ENCODE measurements at places on chromosomes 7 and 10.

GRCh38 chr10:30830315-30831230 is 201.0 kb upstream of the LYZL2 start:
- DNase-seq, result no peak

GRCh38 chr10:126597211-126597610 is 73.3 kb downstream of the C10orf90 start:
- no peak for DNase-seq

DNA sequence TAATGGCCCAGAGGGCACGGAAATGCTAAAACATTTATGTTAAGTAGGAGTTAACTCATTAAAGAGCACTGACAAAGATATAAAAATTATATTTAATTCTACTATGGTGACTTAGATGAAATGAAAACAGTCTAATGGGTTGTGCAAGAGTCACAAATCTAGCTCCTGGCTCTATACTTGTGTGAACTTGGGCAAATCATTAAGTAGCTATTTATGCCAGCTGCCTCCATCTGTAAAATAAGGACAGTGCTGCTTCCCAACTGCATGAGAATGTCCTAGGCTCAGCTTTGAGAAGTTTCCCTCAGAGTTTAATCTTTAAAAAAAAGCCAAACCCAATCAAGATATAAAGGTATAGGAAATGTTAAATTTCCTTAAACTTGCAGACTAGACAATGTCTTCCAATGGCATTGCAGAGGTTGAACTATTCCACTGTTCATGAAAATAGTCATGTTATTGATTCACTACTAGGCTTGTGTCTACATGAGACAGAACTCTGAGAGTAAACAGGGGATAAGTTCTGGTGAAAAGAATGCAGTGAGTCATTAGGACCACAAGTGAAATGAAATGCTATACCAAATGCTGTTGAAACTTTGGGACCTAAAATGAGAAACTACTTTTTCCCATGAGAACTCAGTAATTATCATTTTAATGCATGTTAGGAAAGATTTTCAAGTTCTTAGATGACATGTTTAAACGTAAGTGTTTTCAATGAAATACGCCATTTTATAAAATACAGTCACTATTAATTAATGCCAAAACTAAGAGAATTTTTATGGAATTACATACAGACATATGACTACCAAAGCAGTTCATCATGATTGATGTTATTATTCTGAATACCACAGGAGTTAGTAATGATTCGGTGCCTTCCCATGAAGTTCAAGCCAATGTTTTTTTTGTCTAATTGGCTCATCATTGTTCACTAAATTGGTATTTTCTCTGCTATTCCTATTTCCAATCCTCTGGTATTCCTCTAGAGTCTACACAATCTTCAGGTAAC is 84.2 kb downstream of the CDK6 start:
- DNase-seq, result no peak

DNA sequence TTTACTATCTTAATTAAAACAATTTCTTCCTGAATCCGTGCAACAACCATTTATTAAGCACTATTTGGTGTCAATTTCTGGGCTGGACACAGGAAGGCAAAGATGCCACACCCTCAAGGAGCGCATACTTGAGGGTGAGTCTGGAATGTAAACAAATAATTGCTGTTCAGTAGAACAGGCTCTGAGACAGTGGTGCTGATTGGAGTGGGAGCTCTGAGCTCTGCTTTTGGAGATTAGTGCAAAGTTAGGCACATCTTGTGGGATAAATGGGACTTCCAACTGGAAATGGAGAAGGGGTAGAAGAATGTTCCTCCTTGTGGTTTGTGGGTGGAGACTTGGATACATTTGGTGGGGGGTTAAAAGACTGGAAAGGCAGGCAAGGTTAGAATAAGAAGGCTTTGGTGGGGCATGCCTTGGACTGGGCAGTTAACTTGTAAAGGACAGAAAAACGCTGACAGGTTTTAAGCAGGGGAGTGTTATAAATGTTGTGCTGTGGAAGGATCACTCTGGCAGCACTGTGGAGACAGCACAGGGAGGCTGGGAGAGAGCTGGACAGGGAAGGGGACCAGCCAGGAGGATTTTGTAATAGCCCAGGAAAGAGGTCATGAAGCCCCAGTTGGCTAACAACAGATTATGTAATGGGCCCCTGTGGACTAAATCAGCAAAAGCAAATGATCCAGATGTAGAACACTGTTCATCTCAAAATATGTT is 80.7 kb downstream of the ZNF365 start:
- no peak for DNase-seq

DNA sequence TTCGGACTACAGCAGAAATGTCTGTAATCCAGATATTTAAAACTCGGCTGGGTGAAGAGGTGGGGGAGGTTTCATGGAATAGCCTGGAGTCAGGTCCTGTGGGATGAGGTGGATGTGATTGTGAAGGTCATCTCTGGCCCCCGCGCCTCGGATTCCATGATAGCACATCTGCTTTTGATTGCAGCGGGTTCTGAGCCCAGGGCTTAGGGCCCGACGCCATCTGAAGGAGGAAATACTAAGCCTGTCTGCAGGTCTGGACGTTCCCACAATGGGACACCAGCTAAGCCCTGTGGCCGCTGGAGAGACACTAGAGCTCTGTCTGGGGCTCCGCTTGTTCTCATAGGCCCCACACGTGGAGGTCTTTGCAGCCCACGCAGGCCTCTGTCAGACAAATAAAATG is 328.7 kb downstream of the CXCL12 start:
- DNase-seq, result no peak

GRCh38 chr10:22341190-22341925 is 3.9 kb upstream of the SPAG6 start:
- DNase-seq, result no peak

GRCh38 chr10:47361293-47361692 is 13.1 kb downstream of the RBP3 start:
- no peak for DNase-seq

GRCh38 chr7:35555386-35555785 is 139.5 kb downstream of the HERPUD2 start:
- DNase-seq, result no peak

GRCh38 chr10:75542906-75543305 is 111.5 kb downstream of the LRMDA start:
- no peak for DNase-seq

Measured in NCI-H510A (cell line).